Effector memory CD8-positive, alpha-beta T cell (primary cell): ENCODE measurements at places on chromosomes 1 and 21.
A peak's percentile ranks its signal among the peaks of the same experiment; 100 is the strongest.

GRCh38 chr21:46477765-46478164 is 19.1 kb downstream of the DIP2A start:
- peaks cover 22% of the 10 kb centered on the region for H3K36me3 ChIP-seq
- H3K27me3 ChIP-seq, result no peaks in the 10 kb centered on the region
- peaks cover 44% of the 10 kb centered on the region for H3K4me1 ChIP-seq
- H3K4me3 ChIP-seq, result no peak overlapping the region
- H3K27ac ChIP-seq, result peak overlapping the region; percentile 53

DNA sequence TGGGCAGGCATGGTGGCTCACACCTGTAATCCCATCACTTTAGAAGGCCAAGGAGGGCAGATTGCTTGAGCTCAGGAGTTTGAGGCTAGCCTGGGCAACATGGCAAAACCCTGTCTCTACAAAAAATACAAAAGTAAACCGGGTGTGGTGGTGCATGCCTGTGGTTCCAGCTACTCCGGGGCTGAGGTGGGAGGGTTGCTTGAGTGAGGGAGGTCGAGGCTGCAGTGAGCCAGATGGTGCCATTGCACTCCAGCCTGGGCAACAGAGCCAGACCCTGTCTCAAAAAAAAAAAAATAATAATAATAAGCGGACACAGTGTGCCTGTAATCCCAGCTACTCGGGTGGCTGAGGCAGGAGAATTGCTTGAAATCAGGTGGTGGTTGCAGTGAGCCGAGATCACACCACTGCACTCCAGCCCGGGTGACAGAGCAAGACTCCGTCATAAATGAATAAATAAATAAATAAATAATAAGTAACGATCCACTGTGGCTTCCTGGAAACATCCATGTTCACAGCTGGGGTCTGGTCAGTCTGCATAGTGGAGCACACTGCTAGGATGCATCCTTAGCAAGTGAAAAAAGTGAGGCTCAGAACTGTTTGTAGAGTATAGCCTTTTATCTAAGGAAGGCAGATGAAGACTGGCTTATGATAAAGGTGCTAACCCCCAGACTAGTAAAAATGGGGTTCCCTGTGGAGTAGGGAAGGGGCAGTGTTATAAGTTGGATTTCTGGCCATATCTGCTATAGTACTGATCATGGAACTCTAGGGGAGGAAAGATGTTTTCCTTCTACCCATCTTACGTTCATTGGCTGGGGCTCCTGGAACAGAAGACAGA is 15.7 kb downstream of the PKNOX1 start:
- H3K4me3 ChIP-seq, result no peak overlapping the region
- DNase-seq, result no peak
- peaks cover 7% of the 10 kb centered on the region for H3K4me1 ChIP-seq
- no peaks in the 10 kb centered on the region for H3K27me3 ChIP-seq

DNA sequence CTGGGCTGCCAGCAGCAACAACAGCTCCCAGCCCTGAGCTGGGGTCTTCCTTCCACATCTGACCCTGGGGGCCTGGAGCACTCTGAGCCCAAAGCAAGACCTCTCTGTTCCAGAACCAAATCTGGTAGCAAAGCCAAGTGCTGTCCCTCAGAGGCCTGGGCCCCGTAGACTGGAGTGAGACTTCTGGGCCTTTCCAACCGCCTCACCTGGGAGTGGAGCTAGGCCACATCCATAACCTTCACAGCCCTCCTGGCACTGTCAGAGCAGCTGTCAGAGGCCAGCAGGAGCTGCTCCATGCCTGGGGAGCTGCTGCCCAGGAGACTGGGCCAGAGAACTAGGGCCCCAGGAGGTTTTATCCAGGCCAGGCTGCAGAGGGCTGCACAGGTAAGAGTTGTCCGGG is 15.4 kb upstream of the SLC5A9 start:
- H3K36me3 ChIP-seq, result no peaks in the 10 kb centered on the region
- no peak for DNase-seq
- no peaks in the 10 kb centered on the region for H3K4me1 ChIP-seq
- no peak overlapping the region for H3K4me3 ChIP-seq
- no peak overlapping the region for H3K27ac ChIP-seq

- H3K4me3 ChIP-seq, result no peak overlapping the region
- H3K27ac ChIP-seq, result no peak overlapping the region
- no peak for DNase-seq
- H3K27me3 ChIP-seq, result no peaks in the 10 kb centered on the region
These were observed 31.0 kb downstream of the IL12RB2 start for GRCh38 chr1:67338642-67339041.

DNA sequence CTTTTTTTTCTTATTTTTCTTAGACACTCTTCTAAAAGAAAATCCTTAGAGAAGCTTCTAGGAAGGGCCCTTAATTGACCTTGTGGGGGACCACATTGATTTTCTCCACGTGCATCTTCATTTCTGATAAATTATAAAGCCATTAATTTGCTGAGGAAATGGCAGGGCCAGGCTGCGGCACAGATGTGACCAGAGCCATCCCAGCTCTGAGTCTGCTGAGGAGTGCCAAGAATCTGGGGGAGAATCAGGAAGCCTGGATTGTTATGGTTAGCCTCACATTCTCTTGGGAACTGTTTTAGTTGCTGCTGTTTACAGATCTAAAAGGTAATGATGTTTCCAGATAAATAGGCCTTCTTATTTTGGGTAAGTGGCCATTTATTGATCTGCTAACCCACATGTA is 16.2 kb downstream of the PROX1 start:
- no peak for DNase-seq
- H3K27me3 ChIP-seq, result no peaks in the 10 kb centered on the region
- no peaks in the 10 kb centered on the region for H3K4me1 ChIP-seq
- no peak overlapping the region for H3K4me3 ChIP-seq
- no peaks in the 10 kb centered on the region for H3K36me3 ChIP-seq
- H3K27ac ChIP-seq, result no peak overlapping the region

GRCh38 chr1:162921311-162921710 is 60.3 kb upstream of the CCDC190 start:
- no peak overlapping the region for H3K27ac ChIP-seq
- no peaks in the 10 kb centered on the region for H3K4me1 ChIP-seq
- no peak overlapping the region for H3K4me3 ChIP-seq

DNA sequence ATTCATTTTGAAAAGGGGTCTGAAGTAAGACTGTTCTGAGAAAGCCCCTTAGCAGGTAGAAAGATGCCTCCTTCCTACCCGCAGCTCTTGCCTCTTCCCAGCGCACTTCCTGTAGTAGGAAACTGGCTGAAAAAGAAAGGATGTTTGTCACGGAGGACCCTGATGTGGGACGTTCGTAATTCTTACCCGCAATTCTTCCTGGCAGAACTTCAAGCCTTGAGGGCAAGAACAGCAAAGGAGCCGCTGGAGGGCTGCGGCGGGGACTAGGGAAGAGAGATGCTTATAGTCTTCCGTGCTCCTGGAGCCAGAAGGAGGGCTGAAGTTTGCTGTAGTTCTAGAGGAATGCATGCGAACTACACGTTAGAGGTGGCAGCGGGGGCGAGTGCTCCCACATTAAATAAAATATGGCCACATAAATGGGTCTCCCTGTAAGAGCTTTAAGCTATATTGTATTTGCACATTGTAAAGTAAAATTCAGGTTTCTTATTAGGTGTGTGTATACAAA is 6.3 kb downstream of the C1orf53 start:
- H3K27ac ChIP-seq, result no peak overlapping the region
- H3K36me3 ChIP-seq, result peaks cover 10% of the 10 kb centered on the region
- H3K4me3 ChIP-seq, result peak overlapping the region; percentile 22
- peaks cover 37% of the 10 kb centered on the region for H3K4me1 ChIP-seq

DNA sequence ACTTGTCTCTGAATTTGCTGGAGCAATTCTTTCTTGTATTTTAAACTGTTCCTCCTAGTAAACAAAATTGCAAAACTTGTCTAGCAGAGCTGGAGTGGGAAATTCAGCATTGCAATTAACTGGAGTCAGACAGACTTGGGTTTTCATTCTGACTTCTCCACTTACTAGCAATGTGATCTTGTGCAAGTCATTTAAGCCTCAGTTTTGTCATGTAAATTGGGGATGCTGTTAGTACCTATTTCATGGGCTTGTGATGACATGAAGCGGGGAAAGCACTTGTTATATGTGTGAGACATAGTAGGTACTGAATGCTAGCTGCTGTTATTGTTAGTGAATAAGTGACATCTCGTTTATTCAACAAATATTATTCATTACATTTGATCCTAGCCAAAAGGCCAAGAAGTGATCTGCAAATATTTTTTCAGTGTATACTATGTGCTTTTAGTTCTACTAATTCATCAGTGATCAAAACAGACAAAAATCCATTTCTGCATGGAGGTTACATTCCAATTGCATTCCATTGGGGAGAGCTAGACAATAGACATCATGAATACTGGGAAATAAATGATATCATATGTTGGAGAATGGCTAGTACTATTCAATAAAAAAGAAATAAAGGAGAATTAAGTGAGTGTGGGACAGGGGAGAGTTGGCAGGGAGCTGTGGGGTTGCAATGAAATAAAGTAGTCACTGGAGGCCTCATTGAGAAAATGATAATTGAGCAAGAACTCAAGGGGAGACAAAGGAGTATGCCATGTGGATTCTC is 47.1 kb downstream of the CACHD1 start:
- H3K27ac ChIP-seq, result no peak overlapping the region
- H3K27me3 ChIP-seq, result peaks cover 8% of the 10 kb centered on the region
- no peak overlapping the region for H3K4me3 ChIP-seq
- H3K4me1 ChIP-seq, result no peaks in the 10 kb centered on the region

DNA sequence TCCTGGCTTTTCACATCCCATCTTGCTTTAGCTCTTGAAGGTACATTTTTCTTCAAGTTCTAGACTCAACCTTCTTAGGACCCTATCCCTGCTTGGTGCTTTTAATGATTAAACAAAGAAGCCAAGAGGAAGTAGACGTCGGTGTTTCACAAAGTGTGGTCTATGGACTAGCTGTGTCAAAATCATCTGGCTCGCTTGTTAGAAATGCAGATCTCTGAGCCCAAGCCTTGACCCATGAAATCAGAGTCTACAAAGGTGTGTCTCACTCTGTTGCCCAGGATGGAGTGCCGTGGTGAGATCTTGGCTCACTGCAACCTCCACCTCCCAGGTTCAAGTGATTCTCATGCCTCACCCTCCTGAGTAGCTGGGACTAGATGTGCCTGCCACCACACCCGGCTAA is 295.5 kb upstream of the KAZN start:
- H3K27ac ChIP-seq, result no peak overlapping the region
- DNase-seq, result no peak

DNA sequence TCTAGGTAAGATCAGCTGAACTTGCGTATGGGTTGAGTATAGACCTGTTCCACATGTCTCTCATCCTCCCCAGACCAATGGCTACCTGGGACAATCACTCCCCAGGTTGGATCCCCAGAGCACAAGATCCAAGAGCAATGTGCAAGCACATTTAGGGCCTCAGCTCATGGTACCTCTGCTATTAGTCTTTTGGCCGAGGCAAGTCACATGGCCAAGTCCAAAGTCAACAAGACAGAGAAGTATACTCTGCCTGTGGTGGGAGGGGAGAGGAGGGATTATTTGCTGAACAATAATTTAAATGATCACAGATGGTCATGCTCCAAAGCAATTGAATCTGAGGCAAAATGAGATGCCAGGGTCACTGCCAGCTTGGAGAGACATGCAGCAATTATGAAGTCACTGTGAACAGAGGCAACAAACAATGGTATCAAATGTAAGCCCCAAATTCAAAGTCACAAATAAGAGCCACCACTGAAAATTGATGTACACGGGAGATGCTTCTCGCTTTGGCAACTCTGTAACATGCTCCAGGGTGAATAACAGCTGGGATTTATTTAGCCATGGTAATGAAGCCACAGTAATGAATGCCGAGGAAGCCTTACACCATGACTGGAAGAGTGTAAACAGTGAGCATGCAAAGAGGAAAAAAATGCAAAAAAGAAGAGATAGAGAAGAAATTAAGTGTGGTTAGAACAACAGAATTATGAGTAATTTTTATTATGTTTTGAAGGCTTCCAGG is 149.1 kb downstream of the ZNF281 start:
- no peak overlapping the region for H3K4me3 ChIP-seq
- peaks cover 30% of the 10 kb centered on the region for H3K27me3 ChIP-seq
- H3K36me3 ChIP-seq, result no peaks in the 10 kb centered on the region
- H3K4me1 ChIP-seq, result peaks cover 9% of the 10 kb centered on the region
- H3K27ac ChIP-seq, result no peak overlapping the region
- DNase-seq, result no peak

GRCh38 chr21:45151445-45152160 is 77.2 kb downstream of the ADARB1 start:
- H3K27ac ChIP-seq, result peak overlapping the region; percentile 66
- H3K4me3 ChIP-seq, result peak overlapping the region; percentile 67

- peaks cover 44% of the 10 kb centered on the region for H3K4me1 ChIP-seq
- no peak overlapping the region for H3K27ac ChIP-seq
- no peak for DNase-seq
- H3K36me3 ChIP-seq, result peaks cover 3% of the 10 kb centered on the region
- no peaks in the 10 kb centered on the region for H3K27me3 ChIP-seq
- H3K4me3 ChIP-seq, result no peak overlapping the region
These were observed 141.8 kb downstream of the AKT3 start for GRCh38 chr1:243708210-243708609.

- DNase-seq, result no peak
- no peak overlapping the region for H3K27ac ChIP-seq
- H3K36me3 ChIP-seq, result no peaks in the 10 kb centered on the region
These were observed 447.3 kb downstream of the PLA2G4A start for GRCh38 chr1:187275985-187276575.

DNA sequence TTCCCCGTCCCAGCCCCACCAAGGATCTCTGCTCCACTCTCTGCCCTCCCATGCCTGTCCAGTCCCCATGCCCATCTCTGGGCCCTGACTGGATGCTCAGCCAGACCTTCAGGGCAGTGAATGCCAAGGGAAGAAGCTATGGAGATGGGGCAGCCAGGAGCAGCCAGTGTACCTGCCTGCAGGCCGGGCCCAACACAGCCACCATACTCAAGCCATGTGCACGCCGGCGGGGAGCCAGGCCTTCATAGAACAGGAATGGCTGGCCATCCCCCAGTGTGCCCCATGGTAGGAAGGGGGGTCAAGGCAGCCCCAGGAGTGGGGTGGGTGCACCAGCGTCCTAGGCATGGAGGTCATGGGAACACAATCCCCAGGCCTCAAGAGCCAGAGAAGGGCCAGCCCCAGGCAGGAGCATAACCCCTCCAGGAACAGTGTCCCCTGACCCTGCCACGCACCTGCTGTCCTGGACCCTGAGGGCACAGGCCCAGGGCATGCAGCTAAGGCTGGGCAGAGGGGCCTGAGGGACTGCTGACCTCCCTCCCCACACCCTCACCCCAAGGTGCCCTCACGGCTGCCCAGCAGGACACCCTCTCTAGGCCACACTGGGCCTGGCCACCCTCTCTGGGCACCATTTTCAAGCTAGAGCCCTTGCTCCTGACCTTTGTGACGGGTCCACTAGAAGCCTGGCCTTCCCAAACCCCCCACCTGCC is 20.3 kb upstream of the ARF1 start:
- peaks cover 5% of the 10 kb centered on the region for H3K36me3 ChIP-seq
- H3K27me3 ChIP-seq, result peaks cover 25% of the 10 kb centered on the region
- no peak for DNase-seq
- no peak overlapping the region for H3K4me3 ChIP-seq
